ENCODE measurements at places on chromosomes 1 and 21.

- DNase-seq = no peak
Measured at GRCh38 chr1:232218955-232219865, 410.7 kb downstream of the SIPA1L2 start.

DNA sequence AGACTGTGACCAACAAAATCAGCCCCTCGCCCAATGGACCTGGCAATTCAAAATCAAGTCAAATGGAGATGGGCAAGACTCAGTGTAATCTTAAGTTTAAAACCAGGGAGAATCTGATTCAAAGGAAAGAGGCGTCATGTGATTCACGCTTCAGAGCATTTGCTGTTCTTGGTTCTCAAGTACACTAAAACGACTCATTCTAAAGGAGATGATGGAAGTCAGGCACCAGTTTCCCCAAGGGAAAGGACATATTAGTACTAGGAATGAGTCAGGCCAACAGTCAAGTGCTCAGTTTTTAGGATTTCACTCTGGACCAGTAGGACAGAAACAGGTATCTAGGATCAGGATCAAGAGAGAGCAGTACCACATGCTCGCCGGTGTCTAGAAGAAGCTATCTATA lies 429.6 kb downstream of the PLPP3 start:
- no peak for DNase-seq

GRCh38 chr1:147640553-147641165 lies 29.7 kb downstream of the ACP6 start:
- peak; percentile 82 for DNase-seq

DNA sequence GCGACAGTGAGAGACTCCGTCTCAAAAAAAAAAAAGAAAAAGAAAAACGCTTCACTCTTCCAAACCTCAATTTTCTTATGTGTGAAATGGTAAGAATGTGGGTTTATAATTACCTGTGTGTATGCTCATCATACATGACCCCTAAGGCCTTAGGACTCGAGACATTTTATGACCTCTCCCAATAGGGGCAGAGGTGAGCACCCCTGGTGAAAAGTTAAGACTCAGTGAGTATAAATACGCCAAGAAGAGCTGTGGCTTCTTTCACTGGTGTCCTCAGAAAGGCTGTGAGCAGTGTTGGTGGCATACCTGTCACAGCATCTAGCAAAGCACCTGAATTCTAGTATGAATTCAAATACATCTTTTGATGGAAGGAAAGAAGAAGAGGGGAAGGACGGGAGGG lies 7.8 kb upstream of the FCMR start:
- DNase-seq = no peak

All from CD4-positive, alpha-beta T cell treated with Interleukin-2 at 100 ng/mL for 4 hours (primary cell).